Daoy (cell line): ENCODE measurements at places on chromosomes 16 and 17. TPM values are rescaled to one million over a fixed set of nuclear protein-coding genes. Genes with fewer than 3 reads are reported as not detected.

- DNase-seq = peak; percentile 76
Observed at GRCh38 chr17:50507871-50508572, at the start of gene MYCBPAP. TSS of gene MYCBPAP (plus strand) at chr17:50508439. CDS start at chr17:50508675, 236 bp downstream.

Gene SLFN12
- 21.4 and 24.3 TPM in 2 replicates for total RNA-seq

GRCh38 chr16:27453494-27453825, 51.5 kb downstream of the IL21R start:
- no peak for DNase-seq

GRCh38 chr16:85990861-85991301, 91.9 kb downstream of the IRF8 start:
- no peak for DNase-seq

Gene ENPP7
- not detected in 2 replicates for total RNA-seq

DNA sequence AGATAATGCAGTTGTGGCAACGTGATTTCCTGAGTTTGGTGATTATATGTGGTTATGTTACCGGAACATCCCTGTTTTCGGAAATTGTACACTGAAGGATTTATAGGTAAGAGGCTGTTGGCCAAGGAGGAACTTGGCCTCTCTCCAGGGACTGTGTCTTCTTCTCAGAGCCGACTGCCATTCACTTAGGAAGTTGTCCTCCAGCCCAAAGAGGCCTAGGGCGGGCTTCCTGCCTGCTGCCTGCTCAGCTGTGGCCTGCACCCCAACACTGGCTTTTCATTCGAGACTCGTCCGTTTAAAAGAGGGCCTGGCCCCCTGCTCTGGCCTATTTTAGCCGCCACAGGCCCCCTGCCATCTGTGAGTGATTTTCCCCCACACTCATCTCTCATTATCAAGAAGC, 64.3 kb downstream of the ZDHHC7 start:
- DNase-seq = no peak

DNA sequence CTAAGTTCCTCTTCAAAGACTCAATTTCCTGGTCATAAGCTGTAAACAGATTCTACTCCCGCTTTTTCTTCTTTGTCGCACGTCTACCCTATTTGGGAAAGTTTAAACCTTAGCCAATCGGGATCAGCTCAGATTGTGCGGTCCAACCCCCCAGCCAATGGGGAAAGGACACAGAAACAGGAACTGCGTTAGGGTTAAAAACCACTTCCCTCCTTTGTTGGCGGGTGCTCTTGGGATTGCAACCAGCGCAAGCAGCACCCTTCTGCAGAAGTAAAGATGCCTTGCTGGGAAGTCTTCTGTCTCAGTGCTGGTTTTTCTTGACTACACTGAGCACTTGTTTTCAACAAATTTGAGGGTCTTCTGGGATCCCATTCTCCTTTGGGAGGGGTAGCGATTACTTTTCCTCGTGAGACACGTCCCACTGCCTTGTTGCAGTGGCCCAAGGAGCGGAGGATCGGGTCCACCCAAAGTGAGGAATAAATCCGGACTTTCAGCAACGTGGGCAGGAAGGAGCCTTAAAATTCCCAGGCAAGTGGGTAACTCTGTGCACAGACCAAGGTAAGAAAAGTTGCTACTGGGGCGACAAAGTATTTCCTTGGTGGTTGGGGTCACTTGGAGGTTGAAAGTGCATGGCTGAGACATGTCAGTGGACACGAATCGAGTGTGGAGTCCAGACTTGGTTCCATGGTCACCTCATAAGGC, 1.0 kb upstream of the YPEL3 start:
- DNase-seq = no peak
